GM23338 (cell line): ENCODE measurements at places on chromosomes 6 and 20. TPM values are rescaled to one million over a fixed set of nuclear protein-coding genes. Genes with fewer than 3 reads are reported as not detected.

TBP gene
- total RNA-seq, result 26.3 and 30.3 TPM in 2 replicates

FAM83C gene
- total RNA-seq, result 0.10 TPM in 1 of 2 replicates, not detected in the other

TMEM244 gene
- not detected in 2 replicates for total RNA-seq

LAMP5 gene
- total RNA-seq, result 0.21 and 0.62 TPM in 2 replicates

KLHDC3 gene
- total RNA-seq, result 182 and 184 TPM in 2 replicates

C6orf15 gene
- not detected in 2 replicates for total RNA-seq

HLA-DQA1 gene
- not detected in 2 replicates for total RNA-seq
